ENCODE measurements at places on chromosomes 6 and 20.

DNA sequence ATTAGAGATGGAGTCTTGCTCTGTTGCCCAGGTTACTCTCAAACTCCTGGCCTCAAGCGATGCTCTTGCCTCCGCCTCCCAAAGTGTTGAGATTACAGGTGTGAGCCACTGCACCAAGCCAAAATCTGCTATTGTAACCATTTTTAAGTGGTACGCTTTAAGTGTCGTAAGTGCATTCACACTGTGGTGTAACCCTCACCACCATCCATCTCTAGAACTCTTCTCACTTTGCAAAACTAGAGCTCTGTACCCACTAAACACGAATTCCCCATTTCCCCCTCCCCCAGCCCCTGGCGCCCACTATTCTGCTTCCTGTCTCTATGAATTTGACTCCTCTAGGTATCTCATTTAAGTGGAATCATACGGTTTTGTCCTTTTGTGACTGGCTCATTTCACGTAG, 2.8 kb upstream of the FAM83C start:
- no peak for DNase-seq

DNA sequence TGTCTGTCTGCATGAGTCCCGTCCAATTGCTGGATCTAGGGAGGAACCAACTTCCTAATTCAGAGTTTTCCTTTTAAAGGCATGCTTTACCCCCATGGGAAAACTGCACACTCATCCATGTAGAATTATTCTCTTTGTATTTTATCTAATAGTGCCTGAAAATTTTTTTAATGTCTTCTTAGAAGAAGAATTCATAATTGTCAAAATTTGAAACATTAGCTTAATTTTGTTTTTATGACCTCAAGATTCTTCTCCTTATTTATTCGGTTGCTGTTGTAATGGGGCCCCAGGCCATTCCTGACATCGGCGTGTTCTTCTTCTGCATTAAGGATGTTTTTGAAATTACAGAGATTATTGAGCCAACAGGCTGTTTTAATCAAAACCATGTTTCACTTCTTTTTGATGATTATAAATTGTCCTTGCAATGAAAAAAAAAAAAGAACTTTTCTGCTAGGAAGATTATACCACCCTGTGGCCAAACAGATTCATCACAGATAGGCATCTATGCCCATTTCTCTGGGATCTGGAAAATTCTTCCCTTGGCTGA, 100.3 kb downstream of the ZNF217 start:
- DNase-seq, result no peak

GRCh38 chr6:116556065-116556464, 2.5 kb downstream of the CALHM4 start:
- DNase-seq, result no peak

DNA sequence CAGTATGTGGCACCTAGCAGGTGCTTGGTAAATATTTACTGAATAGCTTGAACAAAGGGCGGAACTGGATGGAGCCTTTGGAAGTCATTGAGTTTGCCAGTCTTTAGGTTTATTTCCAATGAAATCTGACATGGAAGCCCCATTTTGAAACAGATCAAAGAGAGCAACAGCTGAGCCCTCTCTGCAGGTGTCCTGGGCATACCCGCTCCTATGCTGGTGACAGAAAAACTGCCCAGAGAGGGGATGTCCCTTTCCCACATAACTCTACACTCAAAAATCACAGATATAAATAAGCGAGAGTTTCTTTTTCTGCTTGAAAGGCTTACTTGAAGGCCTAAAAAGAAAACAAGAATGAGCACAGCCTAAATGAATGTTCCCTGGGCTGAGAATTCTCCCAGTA, 53.0 kb upstream of the RALY start:
- peak; percentile 70 for DNase-seq

DNA sequence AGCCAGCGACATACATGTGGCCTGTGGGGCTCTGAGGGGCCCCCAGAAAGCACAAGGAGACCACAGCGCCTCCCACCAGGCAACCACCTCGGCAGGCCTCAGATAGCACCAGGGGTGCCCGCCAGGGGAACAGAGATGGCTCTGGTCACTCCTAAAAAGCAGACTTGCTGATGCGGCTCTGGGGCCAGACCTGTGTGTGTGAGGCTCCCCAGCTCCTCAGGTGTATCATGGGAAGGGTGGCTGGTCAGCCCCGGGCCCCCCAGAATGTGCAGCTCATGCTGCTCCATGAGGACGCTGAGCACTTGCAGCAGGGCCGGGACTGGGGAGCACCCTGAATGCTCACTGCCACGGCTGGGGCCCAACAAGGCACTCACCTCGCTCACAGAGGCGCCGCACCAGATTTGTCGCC, 60.2 kb downstream of the PYGB start:
- DNase-seq, result no peak

GRCh38 chr20:18324596-18325089, 36.3 kb downstream of the ZNF133 start:
- no peak for DNase-seq

- peak; percentile 75 for DNase-seq
Measured at GRCh38 chr6:37207903-37208456, 38.0 kb downstream of the PIM1 start.

DNA sequence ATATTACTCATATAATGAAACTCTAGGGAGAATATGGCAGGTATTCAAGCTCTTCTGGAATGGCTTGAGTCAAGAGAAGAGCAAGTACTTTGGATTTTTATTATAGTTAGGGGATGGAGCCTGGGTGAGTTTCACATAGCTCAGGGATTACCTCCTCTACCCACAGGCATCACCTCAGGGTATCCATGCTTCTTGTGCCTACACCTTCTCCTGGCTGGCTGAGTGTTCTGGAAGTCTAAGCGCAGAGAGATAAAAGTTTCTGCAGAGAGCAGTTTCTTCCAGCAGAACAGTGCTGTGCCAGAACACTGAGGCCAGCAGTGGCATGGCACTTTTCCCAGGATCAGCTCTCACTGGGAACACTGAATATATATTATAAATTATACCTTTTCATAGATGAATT, 199.7 kb upstream of the KCNQ5 start:
- DNase-seq, result no peak

DNA sequence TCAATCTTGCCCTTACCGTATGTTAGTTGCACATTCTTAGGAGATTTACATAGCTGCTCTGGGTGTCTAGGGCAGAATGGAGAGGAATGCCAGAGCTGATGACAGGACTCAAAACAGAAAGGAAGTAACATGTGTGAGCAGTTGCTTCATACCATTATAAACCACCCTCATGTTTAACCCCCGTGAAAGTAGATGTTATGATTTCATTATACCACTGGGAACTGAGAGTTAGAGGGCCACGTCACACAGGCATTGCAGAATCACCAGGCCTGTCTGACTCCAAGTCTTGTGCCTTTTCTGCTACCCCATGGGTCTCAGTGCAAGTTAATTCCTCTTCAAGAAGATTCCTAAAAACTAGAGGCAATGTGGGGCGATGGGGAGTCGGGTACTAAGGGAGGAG, 23.5 kb upstream of the SIM1 start:
- DNase-seq, result no peak

DNA sequence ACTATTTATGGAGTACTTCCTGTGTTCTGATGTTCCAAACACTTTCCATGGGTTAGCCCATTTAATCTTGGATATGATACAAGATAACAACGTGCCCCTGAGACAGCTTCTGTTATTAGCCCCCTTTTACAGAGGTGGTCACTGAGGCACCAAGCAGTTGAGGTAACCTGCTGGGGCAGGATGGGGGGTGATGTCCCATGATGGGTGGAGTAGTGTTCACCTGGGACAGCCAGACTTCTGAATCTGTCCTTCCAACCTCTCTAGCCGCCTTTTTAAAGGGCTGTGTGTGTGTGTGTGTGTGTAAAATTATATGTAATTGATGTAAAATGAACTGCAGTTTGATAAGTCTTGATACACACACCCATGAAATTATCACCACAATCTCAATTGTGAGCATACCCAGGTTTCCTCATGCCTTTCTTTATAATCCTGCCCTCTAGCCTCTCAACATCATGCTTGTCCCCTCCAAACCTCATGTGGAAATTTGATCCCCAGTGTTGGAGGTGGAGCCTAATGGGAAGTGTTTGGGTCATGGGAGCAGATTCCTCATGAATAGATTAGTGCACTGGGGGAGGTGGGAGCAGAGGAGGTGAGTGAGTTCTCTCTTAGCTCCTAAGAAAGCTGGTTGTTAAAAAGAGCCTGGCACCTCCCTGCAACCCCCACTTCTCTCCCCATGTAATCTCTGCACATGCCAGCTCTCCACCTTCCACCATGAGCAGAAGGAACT, 39.2 kb downstream of the PLAGL2 start:
- DNase-seq, result no peak

DNA sequence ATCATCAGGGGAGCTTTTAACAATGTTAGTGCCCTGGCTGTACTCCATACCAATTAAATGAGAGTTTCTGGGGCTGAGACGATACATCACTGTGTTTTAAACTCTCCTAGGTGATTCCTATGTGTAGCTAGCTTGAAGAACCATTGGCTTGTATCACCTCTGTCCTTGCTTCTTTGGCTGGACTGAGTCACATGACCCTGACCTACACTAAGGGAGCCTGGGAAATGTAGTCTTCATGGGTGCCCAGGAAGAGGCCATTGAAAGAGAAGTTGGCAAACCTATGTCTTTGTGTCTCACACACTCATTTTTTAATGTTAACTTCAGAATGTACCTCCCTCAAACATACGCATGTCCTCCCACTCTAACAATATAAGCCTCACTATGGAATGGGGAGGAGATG, 506.6 kb downstream of the DHX35 start:
- no peak for DNase-seq

GRCh38 chr20:39660226-39660625, 698.1 kb downstream of the DHX35 start:
- DNase-seq, result no peak

DNA sequence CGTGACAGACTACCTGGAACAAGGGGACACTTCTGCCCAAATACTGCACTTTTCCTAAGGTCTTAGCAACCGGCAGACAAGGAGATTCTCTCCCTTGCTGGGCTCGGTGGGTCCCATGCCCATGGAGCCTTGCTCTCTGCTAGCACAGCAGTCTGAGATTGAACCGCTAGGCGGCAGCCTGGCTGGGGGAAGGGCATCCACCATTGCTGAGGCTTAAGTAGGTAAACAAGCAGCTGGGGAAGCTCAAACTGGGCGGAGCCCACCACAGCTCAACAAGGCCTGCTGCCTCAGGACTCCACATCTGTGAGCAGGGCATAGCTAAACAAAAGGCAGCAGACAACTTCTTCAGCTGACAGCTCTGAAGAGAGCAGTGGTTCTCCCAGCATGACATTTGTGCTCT, 87.8 kb upstream of the ASCC3 start:
- no peak for DNase-seq

DNA sequence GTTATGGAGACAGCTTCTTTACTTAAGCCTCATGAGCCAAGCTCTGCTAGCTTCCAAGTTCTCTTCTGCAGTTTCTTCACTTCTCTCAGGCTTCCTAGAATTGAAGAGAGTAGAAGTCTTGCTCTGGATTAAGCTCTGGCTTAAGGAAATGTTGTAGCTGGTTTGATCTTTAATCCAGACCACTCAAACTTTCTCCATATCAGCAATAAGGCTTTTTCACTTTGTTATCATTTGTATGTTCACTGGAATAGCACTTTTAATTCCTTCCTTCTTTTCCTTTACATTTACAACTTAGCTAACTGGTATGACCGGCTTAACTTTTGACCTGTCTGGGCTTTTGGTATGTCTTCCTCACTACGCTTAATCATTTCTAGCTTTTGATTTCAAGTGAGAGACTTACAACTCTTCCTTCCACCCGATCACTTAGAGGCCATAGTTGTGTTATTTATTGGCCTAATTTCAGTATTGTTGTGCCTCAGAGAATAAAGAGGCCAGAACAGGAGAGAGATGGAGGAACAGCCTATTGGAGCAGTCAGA, 236.6 kb upstream of the BMP2 start:
- DNase-seq, result no peak

DNA sequence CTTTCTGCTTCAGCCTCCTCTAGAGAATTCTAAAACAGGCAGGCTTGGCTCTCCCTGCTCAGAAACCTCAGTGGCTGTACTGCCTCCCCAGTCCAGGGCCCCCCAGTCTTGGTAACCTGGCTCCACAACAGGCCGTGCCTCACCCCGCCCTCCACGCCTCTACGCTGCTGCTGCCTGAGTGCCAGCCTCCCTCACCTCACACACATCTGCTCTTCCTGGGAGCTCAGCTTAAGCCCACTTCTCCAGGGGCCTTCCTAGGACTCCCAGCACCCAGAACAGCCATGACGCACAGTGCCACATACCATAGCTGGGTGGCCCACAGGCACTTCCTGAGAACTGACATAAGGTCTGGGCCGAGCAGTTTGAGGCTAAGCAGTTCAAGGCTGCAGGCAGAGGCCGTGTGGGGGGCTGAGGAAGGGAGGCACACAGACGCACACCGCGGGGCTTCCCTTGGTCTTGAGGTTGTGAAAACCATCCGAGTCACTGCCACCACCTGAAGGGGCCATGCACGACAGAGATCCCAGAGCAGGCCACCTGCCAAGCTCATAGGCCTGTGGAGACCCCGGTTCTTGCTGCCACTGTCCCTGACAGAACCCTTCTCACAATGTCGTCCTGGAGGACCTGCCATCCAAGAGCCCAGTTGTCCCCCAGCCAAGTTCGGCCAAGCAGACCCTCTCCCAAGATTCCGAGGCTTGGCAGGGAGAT, 42.6 kb downstream of the DSTN start:
- no peak for DNase-seq
